Suppressor macrophage (primary cell): ENCODE measurements at places on chromosomes 3 and 15.
A peak's percentile ranks its signal among the peaks of the same experiment; 100 is the strongest.

DNA sequence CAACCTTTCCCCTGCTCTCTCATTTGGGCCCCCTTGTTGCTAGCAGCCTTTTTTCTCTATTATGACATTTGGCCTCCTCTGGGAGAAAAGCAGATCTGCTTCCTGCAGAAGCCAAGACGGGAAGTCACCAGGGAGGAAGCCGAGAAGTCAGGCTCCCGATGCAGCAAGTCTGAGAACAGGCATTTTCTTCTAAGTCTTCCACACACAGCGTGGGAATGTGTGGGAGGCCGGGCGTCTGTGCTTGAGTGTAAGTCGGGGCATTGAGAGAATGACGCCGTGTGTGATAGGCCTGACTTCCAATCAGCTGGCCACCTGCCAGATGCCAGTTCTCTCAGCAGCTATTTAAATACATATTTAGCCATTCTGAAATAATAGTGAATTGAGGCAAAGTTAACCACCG lies 75.8 kb upstream of the FAM98B start:
- peak; percentile 86 for DNase-seq

DNA sequence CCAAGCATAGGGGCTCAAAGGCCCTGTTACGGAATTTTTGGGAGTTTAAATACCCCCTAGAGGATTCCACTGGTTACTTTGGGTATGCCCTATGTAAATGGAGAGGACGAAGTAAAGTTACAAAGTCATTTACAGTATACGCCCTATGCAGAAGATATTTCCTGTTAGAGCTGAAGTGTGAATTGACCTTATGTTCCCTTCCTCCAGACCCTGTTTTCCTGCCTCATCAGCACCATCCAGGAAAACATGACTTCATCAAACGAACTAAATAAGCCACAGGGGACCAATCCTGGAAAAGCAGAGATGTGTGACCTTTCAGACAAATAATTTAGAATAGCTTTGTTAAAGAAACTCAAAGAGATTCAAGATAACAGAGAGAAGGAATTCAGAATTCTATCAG lies 177.4 kb downstream of the SQOR start:
- DNase-seq: no peak

DNA sequence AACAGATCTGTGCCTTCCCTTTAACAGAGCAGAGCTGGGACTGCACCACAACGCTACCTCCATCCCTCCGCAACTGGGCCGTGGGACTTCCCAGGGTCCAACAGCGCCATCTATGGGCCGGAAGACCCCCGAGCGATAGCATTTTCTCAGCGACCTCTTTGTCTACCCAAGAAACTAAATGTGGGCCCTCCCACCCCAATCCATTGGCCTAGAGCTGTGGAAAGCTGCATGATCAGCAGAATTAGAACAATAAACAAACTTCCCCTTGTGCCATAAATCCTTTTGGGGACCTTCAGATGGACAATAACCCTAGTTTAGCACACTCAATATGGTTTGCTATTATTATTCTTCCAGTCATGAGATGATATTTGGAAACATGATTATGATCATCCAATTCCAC lies 74.8 kb upstream of the NTRK3 start:
- DNase-seq: peak; percentile 57

DNA sequence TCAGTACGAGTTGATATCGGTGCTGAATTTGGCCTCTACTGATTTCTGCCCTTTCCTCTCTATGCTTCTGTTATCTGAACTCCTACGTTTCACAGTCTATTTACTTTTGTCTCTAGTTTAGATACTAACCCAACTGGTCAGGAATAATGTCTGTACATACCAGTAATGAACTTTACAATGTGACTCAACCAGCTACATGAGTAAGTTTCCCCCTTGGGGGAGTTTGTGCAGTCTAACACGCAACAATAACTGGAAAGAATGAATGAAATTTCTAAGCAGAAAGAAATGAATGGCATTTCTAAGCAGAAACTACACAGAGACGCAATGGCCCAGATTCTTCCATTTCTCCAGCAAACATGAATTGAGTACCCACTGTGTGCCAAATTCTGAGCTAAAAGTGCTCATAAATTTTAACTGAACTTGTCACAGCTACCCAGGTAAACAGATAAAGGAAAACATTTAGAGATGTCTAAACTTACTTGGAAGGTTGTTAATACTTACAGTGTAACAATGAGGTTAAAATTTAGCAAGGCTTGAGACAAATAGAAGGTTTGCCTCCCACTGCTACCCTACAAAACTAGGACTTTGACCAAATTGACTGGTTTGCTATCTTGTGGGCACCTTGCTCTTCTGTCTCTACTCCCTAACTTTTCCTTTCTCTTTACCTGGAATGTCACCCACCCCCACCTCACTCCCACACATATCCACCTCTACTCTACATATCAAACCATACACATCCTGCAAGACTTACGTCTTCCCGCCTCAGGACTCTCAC lies 11.6 kb downstream of the UPK1B start:
- DNase-seq: no peak

DNA sequence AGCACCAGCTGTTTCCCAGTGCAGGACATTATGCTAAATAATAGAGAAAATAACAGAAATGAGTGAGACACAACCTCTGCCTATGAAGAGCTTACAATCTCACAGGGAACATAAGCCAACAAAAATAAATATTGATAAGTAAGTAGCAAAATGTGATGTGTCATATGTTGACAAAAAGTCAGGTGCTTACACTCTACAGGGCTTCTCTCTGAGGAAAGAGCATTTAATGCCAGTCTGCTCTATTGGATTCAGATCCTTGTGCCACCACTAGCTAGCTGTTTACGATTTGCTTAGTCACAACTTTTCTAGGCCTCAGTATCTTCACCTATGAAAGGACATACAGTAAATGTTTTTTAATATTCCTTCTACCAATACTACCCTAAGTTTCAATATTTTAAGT lies 500.9 kb upstream of the NAALADL2 start:
- DNase-seq: no peak

GRCh38 chr3:80097674-80098073 lies 329.9 kb upstream of the ROBO1 start:
- DNase-seq: no peak

GRCh38 chr3:102087236-102087635 lies 237.9 kb downstream of the NFKBIZ start:
- DNase-seq: no peak

- no peak for DNase-seq
Measured at GRCh38 chr3:50525191-50525910, 21.9 kb upstream of the CACNA2D2 start.

- no peak for DNase-seq
Measured at GRCh38 chr3:14552717-14553116, 12.6 kb upstream of the GRIP2 start.

DNA sequence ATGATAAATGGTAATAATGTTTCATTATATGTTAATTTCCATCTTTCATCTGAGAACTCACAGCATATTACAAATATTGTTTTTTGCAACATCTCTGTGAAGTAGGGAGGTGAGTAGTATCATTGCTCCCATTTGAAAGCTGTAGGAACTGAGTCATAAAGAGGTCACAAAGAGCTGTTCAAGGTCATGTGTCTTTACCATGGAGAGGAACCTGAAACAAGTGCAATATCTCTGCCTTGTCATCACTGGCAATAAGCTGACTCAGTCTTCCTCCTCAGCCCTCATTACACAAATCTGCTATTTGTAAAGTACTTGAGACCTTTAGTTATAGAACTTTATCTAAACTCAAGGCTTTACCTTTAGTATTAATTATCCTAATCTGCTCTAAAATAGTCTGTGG lies 4.4 kb upstream of the ATP13A4 start:
- DNase-seq: peak; percentile 49

DNA sequence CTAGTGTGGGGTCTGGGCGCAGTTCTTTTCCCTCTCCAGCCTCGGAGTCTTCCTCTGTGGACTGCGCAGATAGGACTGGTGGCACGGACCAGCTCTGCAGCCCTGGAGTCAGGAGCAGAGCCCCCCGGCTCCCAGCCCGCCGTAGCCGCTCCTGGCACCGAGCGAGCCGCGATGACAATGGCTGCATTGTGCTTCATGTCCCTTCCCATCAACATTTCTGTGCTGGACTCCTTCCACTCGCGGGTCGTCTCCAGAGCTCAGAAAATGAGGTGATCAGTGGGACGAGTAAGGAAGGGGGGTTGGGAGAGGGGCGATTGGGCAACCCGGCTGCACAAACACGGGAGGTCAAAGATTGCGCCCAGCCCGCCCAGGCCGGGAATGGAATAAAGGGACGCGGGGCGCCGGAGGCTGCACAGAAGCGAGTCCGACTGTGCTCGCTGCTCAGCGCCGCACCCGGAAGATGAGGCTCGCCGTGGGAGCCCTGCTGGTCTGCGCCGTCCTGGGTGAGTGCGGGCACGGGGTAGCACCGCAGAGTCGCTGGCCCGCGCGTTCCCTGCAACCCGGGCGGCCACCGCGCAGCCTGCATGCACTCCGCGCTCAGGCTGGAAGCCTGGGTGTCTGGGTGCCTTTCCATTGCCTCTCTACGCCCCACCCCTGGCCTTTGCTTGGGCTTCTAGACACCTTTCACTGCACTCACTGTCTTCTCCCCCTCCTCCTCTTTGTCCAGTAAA lies at the start of gene TF:
Gene TF (plus strand): TSS at position 413 of the 731 bp plus-strand sequence. CDS start 48 bp downstream, at position 461.
- no peak for DNase-seq

GRCh38 chr3:183540501-183541234 lies 14.8 kb downstream of the KLHL6 start:
- peak; percentile 85 for DNase-seq

DNA sequence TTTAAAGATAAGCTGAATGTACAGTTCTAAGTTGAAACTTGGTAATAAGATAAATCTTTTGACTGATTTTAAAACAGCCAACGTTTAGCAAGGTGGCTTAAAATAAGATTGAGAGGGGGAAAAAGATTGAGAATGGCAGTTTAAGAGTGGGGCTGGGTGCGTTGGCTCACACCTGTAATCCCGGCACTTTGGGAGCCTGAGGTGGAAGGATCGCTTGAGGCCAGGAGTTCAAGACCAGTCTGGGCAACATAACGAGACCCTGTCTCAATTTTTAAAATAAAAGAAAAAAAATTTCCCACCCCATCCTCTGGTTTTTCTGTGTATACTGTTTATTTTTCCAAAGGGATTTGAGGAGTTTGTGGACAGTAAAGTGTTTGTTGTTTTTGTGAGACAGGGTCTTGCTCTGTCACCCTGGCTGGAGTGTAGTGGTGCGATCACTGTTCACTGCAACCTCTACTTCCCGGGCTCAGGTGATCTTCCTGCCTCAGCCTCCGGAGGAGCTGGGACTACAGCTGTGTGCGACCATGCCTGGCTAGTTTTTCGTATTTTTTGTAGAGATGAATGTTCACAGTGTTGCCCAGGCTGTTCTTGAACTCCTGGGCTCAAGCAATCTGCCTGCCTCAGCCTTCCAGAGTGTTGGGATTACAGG lies 3.0 kb downstream of the MAPK6 start:
- no peak for DNase-seq

- DNase-seq: peak; percentile 15
Measured at GRCh38 chr3:37590328-37591079, 271.2 kb upstream of the CTDSPL start.

- peak; percentile 93 for DNase-seq
Measured at GRCh38 chr3:71542521-71543370, 40.8 kb downstream of the FOXP1 start.

DNA sequence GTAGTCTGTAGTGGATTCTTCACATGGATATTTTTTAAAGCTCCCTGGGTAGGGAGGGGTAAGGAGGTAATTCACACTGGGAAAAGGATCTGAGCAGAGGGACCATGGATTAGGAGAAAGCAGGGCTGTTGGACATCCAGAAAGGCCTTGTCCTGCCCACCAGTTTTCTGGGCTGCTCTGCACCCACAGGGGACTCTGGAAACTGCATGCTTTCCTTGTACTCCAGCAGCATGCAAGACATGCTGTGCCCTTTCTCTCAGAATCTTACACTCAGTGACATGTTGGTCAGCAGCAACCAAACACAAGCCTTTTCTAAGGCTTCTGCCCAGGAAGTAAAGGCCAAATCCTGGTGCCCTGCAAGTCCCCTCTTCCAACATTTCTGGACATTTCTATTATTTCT lies 2.5 kb upstream of the FBN1 start:
- no peak for DNase-seq

DNA sequence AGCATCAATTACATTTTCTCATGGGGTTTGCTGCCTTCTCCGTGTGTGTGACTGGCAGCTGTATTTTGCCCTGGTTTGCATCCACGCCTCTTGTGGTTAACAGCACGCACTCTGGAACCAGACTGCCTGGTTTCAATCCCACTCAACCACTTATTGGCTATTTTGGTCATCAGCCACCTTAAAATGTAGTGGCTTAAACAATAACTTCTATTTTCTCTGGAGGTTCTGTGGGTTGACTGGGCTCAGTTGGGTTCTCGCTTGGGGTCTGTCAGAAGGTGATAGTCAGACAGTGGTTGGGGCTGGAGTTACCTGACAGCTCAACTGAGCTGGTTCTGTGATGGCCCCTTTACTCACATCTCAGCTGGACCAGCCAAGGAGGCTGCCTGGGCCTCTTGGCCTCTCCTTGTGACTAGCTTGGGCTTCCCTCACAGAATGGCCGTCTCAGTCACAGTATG lies 36.8 kb downstream of the EHD4 start:
- DNase-seq: no peak
